ENCODE measurements at places on chromosomes 3 and 15. TPM values are rescaled to one million over a fixed set of nuclear protein-coding genes. Genes with fewer than 3 reads are reported as not detected.

BDH1 gene
- 20.2 TPM for total RNA-seq

GHRL gene
- total RNA-seq, result not detected

ROPN1 gene
- not detected for total RNA-seq

INSYN1 gene
- total RNA-seq, result 0.95 TPM

AMIGO3 gene
- 1.9 TPM for total RNA-seq

FSIP1 gene
- 0.37 TPM for total RNA-seq

DLEC1 gene
- 1.4 TPM for total RNA-seq

GCHFR gene
- 129 TPM for total RNA-seq

PARP6 gene
- 58.8 TPM for total RNA-seq

STRA6 gene
- total RNA-seq, result not detected

MYH15 gene
- total RNA-seq, result not detected

CIDEC gene
- 728 TPM for total RNA-seq

CFAP44 gene
- total RNA-seq, result 5.7 TPM

DNA sequence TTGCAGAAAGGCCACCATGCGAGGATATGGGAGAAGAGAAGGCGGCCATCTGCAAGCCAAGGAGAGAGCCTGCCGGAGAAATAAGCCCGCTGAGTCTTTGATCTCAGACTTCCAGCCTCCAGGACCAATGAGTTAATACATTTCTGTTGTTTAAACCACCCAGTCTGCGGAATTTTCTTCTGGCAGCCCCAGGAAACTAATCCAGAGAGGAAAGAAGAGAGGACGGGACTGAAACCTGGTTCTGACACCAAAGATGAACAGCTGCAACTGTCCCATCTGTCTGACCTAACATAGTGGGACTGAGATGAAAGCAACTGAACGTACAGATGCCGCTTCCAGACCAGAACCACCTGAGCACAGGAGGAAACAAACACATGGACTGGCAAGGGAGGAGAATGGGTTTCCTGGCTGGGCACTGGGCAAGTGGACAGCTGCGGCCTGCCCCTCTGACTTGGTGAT, 32.3 kb downstream of the VGLL4 start:
- no peak for DNase-seq

DNA sequence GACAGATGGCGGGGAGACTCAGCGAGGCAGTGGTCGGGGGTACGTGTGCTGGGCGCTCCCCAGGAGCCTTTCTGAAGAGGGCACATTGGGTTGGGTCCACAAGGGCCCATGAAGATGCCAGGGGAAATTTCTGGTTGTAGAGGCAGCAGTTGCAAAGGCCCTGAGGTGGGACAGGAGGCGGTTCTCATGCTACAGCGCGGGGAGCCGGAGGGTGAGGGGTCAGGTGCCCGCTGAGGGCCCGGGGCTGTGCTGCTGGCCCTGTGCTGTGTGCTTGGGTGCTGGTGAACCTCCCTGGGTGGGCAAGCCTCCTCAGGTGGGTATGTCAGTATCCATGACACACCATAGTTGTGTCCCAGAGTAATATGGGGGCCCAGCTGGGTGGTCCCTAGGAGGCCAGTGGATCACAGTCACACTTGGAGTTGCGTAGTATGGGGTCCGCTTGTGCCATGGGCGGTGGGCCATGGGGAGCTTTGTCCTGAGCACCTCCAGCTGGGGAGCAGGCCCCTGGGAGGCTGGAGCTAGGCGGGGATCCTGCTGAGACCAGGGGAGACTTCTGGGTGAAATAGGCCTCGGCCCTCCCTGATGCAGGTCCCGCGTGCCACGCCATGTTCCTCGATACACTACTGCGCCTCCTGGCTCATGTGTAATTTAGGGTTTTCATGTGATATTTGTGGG, 44.3 kb downstream of the PLXNA1 start:
- DNase-seq, result no peak

- DNase-seq, result no peak
Observed at GRCh38 chr3:115615001-115615814, 8.1 kb upstream of the GAP43 start.

GRCh38 chr15:33136353-33136752, 58.2 kb downstream of the FMN1 start:
- DNase-seq, result no peak

- no peak for DNase-seq
Observed at GRCh38 chr3:193842832-193843473, 249.9 kb downstream of the OPA1 start.

GRCh38 chr15:56205061-56205876, 38.4 kb downstream of the RFX7 start:
- DNase-seq, result no peak

DNA sequence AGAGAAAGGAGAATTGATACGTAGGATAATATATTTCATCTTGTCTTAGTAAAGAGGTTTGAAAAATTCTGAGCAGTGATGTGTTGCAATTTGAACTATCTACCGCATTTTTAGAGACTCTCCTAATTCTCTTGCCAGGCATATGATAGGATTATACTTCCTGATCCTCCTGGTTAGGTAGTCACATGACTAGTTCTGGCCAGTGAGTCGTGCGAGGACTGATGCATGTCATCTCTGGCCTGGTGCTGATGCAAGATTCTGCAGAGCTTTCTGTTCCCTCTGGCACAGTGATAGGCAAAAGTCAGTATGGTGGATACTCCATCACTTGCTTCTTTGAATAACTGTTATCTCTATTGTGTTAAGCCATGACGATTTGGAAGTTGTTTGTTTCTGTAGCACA, 277.6 kb upstream of the NAALADL2 start:
- no peak for DNase-seq

GRCh38 chr15:32918547-32918946, 200.7 kb downstream of the GREM1 start:
- DNase-seq, result no peak

GRCh38 chr3:45225465-45226205, 452 bp downstream of the TMEM158 start:
- no peak for DNase-seq

GRCh38 chr15:80436511-80437307, 32.5 kb downstream of the ARNT2 start:
- no peak for DNase-seq

DNA sequence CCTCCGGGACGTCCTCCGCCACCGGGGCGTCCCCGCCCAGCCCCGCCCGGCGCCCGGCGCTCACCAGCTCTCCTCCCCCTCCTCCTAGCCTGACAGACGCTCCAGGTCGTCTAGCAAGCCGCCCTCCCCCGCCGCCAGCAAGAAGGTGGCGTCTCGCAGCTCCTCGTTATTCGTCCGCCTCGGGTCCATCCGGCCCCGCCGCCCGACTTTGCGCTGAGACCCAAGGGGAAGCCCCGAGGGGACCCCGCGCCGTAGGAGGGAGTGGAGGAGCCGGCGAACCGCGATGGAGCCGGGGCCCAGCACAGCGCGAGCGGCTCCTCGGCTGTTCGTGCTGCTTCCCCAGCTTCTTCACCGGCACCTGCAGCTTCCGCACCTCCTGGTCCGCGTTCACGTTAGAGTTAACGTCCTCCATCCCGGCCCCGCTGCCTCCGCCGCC, 26.3 kb upstream of the MTHFS start:
- DNase-seq, result peak; percentile 31

GRCh38 chr15:25786040-25786439, 77.1 kb downstream of the ATP10A start:
- no peak for DNase-seq

GRCh38 chr15:62901909-62902546, 140.5 kb upstream of the TPM1 start:
- no peak for DNase-seq

- DNase-seq, result no peak
Observed at GRCh38 chr3:128080323-128081080, 28.3 kb downstream of the SEC61A1 start.

DNA sequence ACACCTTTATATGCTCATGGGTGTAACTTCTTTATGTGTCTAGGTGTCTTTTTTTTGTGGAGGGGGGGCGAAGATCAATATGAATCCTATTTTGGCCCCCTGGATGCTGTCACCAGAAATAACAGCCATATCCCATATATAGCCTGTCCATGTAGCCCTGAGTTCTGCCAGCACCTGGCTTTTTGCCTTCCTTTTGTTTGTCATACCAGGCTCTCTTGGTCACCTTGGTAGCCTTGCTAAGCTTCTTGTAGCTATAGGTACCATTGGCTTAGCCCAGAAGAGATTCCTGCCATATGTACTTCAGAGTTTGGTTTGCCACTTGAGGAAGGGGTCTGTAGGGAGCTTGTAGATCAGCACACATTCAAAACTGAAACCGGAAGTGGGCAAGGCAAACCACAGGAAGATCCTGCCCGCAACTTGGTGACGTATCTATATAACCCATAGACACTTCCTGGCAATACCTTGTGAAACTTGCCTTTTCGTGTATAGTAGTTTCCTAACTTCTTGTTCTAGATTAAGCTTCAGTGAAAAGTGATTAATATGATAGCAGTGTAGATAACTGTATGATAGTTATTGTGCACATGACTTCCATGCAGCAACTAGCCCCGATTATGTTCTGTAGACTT, 11.9 kb downstream of the RASA2 start:
- DNase-seq, result no peak

DNA sequence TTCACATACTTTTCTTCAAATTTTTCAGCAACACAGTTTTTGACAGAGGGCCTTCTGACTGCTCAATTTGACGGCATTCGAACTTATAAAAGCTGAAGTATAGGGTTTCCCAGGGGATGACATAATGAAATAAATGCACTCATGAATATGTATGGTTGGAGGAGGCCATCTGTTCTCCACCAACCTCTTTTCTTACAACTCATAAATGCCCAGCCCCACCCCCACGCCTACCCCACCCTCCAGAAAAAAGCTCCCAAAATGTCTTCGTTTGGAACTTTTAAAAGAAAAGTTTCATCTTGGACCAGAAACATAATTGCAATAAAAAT, 211.6 kb upstream of the LRRN1 start:
- no peak for DNase-seq

DNA sequence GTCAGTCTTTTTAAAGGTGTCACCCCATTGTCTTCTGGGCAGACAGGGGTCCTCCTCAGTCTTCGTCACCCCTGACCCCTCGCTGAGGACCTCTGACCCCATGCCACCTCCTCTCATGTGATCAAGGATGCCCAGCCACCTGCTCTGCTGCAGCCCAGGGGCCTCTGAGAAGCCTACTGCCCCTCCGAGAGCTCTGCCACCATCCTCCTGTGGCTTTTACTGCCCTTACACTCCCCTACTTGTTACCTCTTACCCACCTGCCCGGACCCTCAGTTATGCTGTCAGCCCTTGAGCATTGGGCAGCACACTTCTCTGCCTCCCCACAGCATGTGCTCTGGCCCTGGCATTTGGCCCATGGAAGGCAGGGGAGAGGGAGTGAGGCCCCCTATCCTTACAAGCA, 123.2 kb downstream of the LRRK1 start:
- DNase-seq, result peak; percentile 18

- DNase-seq, result peak; percentile 94
Observed at GRCh38 chr3:197811343-197811742, 20.3 kb downstream of the LRCH3 start.

GRCh38 chr3:65830948-65831732, 207.6 kb downstream of the MAGI1 start:
- DNase-seq, result no peak

DNA sequence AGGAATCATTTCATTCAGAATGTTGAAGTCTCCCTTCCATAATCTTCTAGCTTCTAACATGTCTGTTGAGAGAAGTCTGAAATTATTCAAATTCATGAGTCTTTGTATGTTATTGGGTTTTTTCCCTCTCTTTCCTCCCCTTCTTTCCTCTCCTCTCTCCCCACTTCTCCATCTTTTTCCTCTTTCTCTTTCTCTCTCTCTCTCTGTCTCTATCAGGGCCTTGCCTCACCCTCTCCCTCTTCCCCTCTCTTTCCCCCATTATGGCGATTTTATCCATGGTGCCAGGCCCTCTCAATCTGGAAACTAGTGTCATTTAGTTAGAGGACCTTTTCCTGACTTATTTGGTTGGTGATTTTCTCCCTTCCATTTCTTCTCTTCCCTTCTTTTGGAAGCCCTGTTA, 147.3 kb downstream of the SST start:
- DNase-seq, result no peak

- DNase-seq, result no peak
Observed at GRCh38 chr3:2876362-2876761, 233.8 kb downstream of the IL5RA start.

- no peak for DNase-seq
Observed at GRCh38 chr3:51338632-51339031, 46.5 kb upstream of the MANF start.

DNA sequence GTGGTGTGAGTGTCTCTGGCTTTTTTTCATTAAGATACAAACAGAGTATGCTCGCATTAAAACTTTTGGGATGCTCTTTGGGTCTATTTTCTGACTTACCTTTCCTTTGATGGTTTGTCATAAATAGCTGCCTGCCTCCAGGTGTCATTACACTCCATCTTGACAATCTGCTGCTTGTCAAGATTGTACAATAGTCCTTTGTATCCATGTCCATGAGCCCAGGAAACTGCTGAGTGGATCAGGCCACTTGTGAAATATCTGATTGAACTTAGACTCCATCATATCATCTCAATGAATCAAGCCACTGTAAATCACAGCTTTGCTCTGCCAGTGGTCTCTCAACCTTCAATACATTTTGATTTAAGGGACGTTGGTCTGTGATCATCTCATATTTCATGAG, 135.2 kb downstream of the ECT2 start:
- no peak for DNase-seq

DNA sequence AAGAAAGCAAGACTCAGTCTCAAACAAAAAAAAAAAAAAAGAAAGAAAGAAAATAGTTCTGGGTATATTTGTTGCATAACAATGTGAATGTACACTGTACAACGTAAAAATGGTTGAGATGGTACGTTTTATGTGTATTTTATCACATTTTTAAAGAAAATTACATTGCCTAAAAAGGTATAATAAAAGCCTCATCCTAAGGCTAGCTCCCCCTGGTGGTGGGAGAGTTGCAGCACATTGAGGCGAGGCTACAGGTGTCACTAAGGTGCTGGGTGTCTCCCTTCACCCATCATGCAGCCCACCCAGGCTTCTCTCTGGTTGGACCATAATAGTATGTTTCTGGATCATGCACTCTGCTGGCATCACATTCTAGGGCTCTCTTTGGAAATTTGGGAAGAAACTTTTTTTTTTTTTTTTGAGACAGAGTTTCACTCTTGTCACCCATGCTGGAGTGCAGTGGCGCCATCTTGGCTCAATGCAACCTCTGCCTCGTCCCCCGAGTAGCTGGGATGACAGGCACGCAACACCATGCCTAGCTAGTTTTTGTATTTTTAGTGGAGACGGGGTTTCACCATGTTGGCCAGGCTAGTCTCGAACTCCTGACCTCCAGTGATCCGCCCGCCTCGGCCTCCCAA, 12.4 kb upstream of the RAB11A start:
- DNase-seq, result peak; percentile 81

GRCh38 chr3:129144786-129145185, 16.1 kb downstream of the ISY1 start:
- no peak for DNase-seq

DNA sequence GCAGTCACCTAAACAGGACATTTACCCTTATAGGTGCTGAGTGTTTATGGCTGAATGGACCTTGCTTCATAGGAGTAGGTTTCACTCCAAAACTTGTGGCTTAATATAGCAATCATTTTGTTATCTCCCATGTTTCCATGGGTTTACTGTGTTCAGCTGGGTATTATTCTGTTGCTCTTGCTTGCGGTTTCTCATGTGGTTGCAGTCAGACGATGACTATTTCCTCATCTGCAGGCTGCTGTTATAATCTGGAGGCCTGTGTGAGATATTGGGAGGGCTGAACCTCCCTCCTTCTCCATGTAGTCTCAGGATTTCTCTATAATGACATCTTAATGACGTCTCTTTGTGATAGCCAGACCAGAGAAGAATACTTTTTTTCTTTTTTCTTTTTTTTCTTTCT, 98.1 kb downstream of the ZPLD1 start:
- DNase-seq, result no peak

GRCh38 chr3:142973217-142974009, 9.9 kb upstream of the PAQR9 start:
- DNase-seq, result no peak

GRCh38 chr3:120875507-120875906, 32.5 kb upstream of the STXBP5L start:
- DNase-seq, result no peak

All from omental fat pad (tissue), 4 donors.